RPMI7951 (cell line): ENCODE measurements at places on chromosomes 11 and 22.

- DNase-seq = no peak
Measured at GRCh38 chr11:75189911-75190310, 39.0 kb downstream of the SLCO2B1 start.

GRCh38 chr11:69640260-69640994 is 529 bp upstream of the CCND1 start:
- DNase-seq = peak; percentile 58

GRCh38 chr11:10032935-10033334 is 261.1 kb downstream of the SBF2 start:
- DNase-seq = no peak

DNA sequence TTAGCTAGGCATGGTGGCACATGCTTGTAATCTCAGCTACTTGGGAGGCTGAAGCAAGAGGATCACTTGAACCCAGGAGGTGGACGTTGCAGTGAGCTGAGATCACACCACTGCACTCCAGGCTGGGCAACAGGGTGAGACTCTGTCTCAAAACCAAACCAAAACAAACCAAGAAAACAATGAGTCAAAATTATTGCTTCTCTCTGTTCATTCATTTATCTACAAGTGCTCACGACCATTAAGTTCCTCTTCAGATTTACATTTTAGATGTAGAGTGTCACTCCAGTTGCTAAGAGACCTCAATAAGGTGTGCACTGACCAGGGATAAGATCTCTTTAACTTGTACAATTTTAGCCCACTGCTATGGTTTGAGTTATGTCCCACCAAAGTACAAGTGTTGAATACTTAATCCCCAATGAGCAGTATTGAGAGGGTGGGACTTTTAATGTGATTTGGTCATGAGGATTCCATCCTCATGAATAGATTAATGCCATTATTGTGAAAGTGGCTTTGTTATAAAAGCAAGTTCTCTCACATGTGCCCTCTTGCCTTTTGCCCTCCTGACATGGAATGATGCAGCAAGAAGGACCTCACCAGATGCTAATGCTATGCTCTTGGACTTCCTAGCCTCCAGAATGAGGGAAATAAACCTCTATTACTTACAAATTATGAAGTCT is 7.8 kb downstream of the HNRNPUL2 start:
- DNase-seq = no peak

DNA sequence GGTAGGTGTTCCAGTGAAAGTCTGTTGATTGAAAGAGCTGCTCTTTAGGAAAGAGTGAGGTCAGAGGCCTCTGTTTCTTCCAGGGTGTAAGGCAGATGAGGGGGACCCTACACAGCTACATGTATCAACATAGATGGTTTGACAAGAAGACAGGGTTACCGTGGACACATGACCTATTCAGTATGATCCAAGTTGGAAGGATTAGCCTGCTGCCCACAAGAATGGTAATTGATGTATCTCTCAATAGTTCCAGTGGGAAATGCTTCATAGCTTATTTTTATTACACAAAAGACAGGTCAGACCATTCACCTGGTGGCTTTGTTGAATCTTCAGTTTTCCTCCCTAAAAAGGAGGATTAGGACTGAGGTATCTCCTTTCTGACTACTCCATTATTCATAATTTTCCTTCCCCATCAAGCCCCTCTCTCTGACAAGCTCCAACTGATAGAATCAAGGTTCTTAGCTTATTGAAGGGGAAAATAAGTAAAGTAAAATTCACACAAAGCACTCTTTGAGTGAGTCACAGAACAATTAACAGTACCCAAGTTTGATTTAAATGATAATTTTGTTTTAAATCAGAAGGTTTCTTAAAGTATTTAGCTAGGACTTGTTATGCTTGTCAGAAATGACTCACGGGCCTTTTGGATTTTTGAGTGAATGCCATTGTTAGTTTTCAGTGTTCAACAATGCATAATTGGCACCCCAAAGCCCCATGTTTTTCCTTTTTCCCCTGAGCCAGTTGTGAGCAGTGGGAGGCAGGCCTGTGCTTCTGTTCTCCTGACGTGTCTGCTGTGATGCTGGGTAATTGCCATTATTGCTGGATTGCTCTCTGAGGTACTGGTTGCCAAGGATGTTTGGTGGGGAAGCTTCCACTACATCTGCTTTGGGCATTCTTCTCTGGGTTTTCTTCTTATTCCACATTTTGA is 373.2 kb downstream of the DDX10 start:
- peak; percentile 62 for DNase-seq

DNA sequence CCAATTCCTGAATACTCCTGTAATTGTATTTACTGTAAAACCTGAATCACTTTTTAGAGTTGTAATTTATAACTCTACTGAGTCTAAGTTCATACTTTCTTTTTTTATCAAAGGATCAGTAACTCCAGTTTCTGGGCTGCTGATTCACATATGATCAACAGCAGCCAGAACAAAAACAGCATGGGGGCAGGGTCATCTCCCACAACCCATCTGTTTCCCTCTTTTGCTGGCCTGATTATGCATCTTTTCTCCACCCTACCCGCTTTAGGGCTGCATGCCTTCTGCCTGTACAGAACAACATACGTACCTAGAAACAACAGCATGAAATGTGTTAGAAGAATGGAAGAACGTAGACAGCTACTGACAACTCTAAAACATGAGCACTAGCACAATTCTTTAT is 76.0 kb downstream of the MRTFA start:
- DNase-seq = peak; percentile 2

DNA sequence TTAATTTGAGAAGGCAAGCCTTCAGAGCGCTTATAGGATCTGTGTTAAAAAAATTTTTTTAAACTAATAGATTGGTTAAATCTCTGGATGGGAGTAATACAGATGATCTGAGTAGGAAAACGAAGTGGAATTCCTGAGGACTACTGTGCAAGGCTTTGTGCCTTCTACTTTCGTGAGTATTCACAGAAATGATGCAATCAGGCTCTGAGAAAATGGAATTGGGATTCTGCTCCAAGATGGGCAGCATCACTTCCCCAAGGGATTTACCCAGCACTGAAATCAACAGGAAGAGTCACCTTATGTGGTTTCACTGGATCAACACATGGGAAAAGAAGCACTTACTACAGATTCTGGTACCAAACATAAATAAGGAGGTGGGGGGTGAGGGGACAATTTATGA is 12.5 kb downstream of the KMT5B start:
- DNase-seq = no peak

- DNase-seq = no peak
Measured at GRCh38 chr11:67523556-67524479, 572 bp upstream of the CABP2 start.

DNA sequence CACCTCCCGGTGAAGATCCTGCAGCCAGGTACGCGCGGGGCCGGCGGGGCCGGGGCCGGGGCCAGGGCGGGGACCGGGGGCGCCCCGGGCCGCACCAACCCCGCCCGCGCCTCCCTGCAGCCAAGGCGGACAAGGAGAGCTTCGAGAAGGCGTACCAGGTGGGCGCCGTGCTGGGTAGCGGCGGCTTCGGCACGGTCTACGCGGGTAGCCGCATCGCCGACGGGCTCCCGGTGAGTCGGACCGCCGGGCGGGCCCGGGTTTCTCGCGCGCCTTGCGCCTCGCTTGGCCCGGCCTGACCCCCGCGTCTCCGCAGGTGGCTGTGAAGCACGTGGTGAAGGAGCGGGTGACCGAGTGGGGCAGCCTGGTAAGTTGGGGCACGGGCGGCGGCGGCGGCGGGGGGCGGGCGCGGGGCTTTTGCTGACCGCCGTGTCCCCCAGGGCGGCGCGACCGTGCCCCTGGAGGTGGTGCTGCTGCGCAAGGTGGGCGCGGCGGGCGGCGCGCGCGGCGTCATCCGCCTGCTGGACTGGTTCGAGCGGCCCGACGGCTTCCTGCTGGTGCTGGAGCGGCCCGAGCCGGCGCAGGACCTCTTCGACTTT is 531 bp downstream of the PIM3 start:
- peak; percentile 37 for DNase-seq

- peak; percentile 87 for DNase-seq
Measured at GRCh38 chr11:86473991-86474833, 99.5 kb downstream of the CCDC81 start.

DNA sequence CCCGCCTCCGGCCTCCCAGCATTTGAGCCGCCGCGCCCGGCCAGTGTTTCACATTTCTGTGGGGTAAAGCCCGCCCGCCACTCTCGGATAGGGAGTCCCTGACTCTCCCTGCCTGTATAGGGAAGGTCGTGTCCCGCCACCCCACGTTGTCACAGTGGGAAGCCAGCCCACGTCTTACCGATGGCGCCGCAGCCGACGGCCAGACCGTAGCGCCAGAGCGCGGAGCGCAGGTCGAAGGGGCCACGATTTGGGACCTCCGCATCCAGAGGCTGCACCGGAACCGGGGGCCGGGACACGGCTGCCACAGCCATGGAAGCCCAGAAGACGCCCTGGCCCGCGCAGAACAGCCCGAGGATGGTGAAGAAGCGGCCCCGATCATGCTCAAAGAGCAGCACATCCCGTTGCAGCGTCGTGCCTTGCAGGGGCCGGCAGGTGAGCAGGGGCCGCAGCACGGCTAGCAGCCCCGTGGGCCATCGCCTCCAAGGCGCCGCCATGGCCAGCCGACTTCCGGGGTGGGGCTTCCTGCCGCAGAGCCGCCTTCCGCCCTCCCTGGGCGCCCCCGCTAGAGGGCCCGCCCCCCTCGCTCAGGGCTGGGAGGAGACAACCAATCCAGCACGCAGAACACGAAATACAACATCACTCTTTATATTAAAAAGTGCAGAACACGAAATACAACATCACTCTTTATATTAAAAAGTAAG is at the start of gene TMEM223:
TMEM223 (minus strand) TSS at position 506 of the 701 bp plus-strand sequence; CDS start at position 494, 12 bp downstream.
- peak; percentile 79 for DNase-seq

- DNase-seq = no peak
Measured at GRCh38 chr22:38153821-38154562, 27.6 kb downstream of the PLA2G6 start.

DNA sequence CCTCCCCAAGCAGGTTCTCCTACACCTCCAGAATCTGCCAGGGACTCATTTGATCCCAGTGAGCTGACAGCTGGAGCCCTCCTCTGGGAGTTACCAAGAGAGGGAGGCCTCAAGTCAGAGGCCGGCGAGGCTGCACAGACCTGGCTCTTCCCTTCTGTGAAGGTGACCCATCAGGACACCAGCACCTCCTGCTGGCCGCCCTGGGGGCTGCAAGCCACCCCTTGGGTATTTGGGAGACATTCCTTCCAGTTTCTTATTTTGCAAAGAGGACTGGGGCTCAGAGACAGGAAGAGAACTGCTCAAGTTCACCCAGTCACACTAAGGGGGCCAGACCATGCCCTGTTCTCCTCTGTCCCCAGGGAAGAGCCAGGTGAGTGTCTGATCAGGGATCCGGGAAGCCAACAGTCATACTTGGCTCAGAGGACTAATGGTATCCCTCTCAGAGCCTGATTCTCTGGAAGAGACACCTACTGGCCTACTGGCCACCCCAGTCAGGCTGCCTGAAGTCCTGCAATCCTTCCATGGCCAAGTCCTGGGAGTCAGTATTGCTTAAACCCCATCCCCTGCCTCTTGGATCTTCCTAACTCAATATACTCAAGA is 40.5 kb upstream of the RIC3 start:
- DNase-seq = no peak

DNA sequence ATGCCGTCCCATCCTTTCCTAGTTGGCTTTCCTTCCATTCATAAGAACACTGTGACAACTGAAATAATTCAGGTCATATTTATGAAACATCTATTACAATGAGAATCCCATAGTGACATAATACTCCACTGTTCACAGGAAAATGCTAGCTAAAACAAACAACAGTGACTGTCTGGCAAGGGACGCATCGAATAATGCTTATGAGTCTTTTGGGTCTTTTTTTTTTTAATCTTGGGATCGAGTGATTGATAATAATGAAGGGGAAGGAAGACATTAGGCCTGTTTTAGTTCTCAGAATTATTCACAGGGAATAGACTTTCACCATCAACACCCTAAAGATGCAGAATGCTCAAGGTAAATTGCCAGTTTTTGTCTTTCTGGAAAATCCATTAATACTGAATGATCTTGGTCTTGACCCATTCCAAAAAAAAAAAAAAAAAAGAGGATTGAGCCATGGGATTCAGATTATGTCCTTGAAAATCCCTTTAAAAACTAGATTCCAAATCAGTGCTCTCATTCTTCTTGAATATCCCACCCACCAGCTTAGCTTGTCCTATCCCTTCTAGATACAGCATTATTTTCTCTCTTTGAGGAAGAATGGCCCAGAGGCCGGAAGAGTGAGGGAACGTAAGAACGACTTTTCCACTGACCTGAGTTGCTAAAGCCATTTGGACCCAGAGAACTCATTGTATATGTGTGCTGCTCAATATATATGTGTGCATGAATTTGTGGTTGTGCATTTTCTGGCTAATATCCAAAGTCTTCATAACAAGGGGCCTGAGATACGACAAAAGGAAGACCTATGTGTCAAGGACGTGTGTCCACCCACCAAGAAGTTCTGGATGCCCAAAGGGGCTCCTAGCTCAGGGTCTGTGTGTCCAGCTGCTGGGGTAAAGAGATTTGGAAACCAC is 35.2 kb upstream of the CREB3L1 start:
- no peak for DNase-seq

- no peak for DNase-seq
Measured at GRCh38 chr11:62143727-62144126, 19.9 kb downstream of the INCENP start.

GRCh38 chr22:28779833-28780232 is 7.3 kb downstream of the CCDC117 start:
- no peak for DNase-seq

- peak; percentile 47 for DNase-seq
Measured at GRCh38 chr22:46052801-46053562, 76.0 kb upstream of the WNT7B start.

DNA sequence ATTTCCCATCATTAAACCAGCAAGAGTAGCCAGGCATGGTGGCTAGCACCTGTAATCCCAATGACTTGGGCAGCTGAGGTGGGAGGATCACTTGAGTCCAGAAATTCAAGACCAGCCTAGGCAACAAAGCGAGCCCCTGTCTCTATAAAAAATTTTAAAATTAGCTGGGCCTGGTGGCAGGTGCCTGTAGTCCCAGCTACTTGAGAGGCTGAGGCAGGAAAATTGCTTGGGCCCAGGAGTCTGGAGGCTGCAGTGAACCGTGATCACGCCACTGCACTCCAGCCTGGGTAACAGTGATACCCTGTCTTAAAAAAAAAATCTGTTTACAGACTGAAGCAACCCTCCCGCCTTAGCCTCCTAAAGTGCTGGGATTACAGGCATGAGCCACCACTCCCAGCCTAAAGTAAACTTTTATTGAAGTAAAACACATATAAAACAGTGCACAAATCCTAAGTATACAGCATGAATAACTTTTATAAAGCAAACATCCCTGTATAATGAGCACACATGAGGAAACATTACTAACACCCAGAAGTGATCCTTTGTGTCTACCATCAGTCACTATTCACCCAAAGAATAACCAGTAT is 12.6 kb downstream of the UCP3 start:
- DNase-seq = no peak

GRCh38 chr22:38861170-38861876 is 10.7 kb downstream of the CBX6 start:
- no peak for DNase-seq

DNA sequence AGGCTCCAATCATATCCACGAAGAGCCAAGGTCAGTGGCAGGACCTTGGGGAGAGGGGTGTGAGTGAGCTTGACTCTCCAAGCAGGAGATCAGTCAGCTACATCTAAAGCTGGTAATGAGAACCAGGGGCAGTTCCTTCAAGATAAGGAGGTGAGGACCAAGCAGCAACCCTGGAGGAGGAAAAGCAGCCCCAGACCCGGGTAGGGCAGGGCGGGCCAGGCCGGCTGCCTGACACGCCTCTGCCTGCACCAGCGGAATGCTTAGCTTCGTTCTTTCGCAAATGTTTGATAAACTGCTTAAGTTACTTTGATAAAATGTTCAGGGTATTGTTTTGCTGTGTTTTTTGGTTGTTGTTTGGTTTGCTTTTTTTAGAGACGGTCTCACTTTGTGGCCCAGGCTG is 18.7 kb upstream of the FADD start:
- no peak for DNase-seq

GRCh38 chr11:78337554-78337924 is 80.1 kb downstream of the GAB2 start:
- DNase-seq = no peak
